ENCODE measurements at places on chromosomes 5 and 9. TPM values are rescaled to one million over a fixed set of nuclear protein-coding genes. Genes with fewer than 3 reads are reported as not detected.

GRCh38 chr9:16726029-16726428 is 144.4 kb downstream of the BNC2 start:
- H3K27ac ChIP-seq = peak overlapping the region; percentile 94
- peak; percentile 61 for DNase-seq
- H3K36me3 ChIP-seq = no peaks in the 10 kb centered on the region
- peaks cover 9% of the 10 kb centered on the region for H3K4me1 ChIP-seq

NTMT1 gene
- total RNA-seq = 33.1 TPM

GRCh38 chr9:119652931-119653330 is 283.7 kb upstream of the BRINP1 start:
- no peaks in the 10 kb centered on the region for H3K36me3 ChIP-seq
- no peaks in the 10 kb centered on the region for H3K27me3 ChIP-seq
- no peak for DNase-seq
- no peak overlapping the region for H3K27ac ChIP-seq
- no peak overlapping the region for H3K4me3 ChIP-seq

- no peaks in the 10 kb centered on the region for H3K36me3 ChIP-seq
- no peak for DNase-seq
- H3K4me1 ChIP-seq = no peaks in the 10 kb centered on the region
Measured at GRCh38 chr5:51395666-51396356, 12.6 kb downstream of the ISL1 start.

GCNT4 gene
- total RNA-seq = 1.8 TPM

CNTNAP3 gene
- under 0.01 TPM for total RNA-seq

GRCh38 chr5:73007051-73007450 is 51.2 kb downstream of the FCHO2 start:
- no peak overlapping the region for H3K4me3 ChIP-seq
- H3K4me1 ChIP-seq = no peaks in the 10 kb centered on the region
- no peaks in the 10 kb centered on the region for H3K36me3 ChIP-seq

GRCh38 chr9:99353408-99353807 is 131.3 kb downstream of the SEC61B start:
- H3K27me3 ChIP-seq = no peaks in the 10 kb centered on the region
- H3K36me3 ChIP-seq = no peaks in the 10 kb centered on the region
- no peak overlapping the region for H3K4me3 ChIP-seq
- peak; percentile 99 for DNase-seq
- H3K27ac ChIP-seq = peak overlapping the region; percentile 60

SHLD3 gene
- total RNA-seq = 4.4 TPM

DNA sequence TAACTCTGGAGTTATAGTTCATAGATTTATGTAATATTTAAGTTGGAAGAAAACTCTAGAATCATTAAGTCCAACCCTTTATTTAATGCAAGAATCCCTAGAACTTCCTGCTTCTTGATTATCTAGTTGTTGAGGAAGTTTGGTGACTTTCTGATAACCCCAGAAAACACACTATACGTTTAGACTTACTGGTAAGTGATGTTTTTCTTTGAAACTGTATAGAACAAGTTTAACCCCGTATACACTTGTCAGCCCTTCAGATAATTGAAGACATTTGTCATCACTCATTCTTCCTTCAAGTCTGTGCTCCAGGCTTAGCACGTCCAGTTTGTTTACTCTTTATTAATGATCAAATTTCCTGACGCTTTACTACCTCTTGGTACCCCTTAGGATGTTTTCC is 9.0 kb downstream of the NDUFS4 start:
- no peaks in the 10 kb centered on the region for H3K36me3 ChIP-seq
- no peak for DNase-seq
- no peak overlapping the region for H3K27ac ChIP-seq
- H3K27me3 ChIP-seq = no peaks in the 10 kb centered on the region
- no peaks in the 10 kb centered on the region for H3K4me1 ChIP-seq
- H3K4me3 ChIP-seq = no peak overlapping the region

COL5A1 gene
- 63.7 TPM for total RNA-seq

HK3 gene
- total RNA-seq = under 0.01 TPM

DNA sequence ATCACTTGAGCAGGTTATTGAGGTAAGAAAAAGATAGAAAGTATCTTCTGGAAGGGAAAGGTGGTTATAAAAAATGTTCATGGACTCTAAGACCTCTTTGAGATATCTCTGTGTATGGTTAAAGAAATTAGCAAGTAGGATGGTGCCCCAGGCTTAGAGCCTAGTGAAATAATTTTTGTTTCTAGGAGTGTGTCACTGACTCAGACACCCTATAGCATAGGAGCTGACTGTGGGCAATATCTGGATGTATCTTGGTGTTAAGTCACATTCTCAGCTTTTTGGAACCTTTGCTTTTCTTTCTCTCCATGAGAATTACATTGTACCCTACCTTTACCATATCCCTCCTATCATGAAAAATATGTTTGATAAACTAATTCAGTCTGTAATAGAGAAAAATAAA is 12.0 kb downstream of the MACIR start:
- no peak overlapping the region for H3K27ac ChIP-seq
- no peaks in the 10 kb centered on the region for H3K27me3 ChIP-seq
- DNase-seq = no peak
- peaks cover 2% of the 10 kb centered on the region for H3K4me1 ChIP-seq
- no peaks in the 10 kb centered on the region for H3K36me3 ChIP-seq
- H3K4me3 ChIP-seq = no peak overlapping the region

DNA sequence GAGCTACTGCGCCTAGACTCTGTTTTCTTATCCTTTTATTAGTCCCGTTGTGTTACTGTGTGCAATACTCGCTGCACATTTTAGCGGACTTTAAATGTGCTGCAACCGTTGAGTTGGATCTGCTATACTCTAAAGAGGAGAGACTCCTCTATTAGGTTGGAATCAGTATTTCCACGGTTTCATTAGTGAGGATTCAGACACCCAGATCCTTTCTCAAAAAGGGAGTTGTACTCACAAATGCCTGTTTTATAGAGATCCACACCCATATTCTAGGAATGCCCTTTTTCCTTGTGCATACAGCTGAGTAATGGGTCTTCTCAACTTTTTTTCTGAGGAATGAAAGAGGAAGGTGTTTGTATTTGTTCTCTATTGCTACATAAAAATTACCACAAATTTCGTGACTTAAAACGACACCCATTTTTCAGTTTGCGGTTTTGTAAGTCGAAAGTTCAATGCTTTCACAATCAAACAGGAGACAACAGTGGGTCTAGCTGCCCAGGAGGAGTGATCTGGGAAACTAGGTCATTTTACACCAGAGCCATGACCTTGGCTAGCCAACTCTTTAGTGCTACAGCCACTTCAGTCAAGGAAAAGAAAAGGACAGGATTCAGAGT is 52.8 kb upstream of the SLC44A1 start:
- H3K4me3 ChIP-seq = no peak overlapping the region
- peak; percentile 67 for DNase-seq
- H3K27ac ChIP-seq = no peak overlapping the region
- H3K36me3 ChIP-seq = no peaks in the 10 kb centered on the region
- peaks cover 2% of the 10 kb centered on the region for H3K4me1 ChIP-seq
- H3K27me3 ChIP-seq = no peaks in the 10 kb centered on the region

RFESD gene
- total RNA-seq = 3.1 TPM

GRCh38 chr9:8679371-8679822 is 879.8 kb upstream of the DMAC1 start:
- H3K27ac ChIP-seq = no peak overlapping the region
- DNase-seq = peak; percentile 26

SELENOP gene
- 809 TPM for total RNA-seq

GRCh38 chr5:61207884-61208283 is 45.6 kb upstream of the SMIM15 start:
- no peak overlapping the region for H3K4me3 ChIP-seq
- no peak overlapping the region for H3K27ac ChIP-seq
- H3K36me3 ChIP-seq = no peaks in the 10 kb centered on the region
- H3K4me1 ChIP-seq = no peaks in the 10 kb centered on the region

TMC1 gene
- total RNA-seq = not detected

DNA sequence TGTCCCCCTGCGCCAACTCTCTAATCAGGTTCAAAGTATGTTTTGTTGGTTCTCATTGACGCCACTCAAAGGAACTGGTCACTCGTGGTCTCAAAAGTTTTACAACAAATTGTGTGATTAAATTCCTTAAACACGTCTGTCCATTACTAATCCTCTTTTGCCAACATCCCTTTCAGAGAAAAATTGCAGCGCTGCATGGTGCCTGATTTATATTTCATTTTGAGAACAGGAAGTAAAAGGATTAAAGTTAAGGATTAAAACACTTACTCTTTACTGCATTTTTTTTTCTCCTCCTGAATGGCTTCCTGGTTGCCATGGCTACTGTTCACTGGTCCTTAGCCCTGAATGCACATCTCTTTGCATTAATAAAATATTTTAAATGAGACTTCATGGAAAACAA is 383.5 kb downstream of the GLIS3 start:
- H3K4me1 ChIP-seq = no peaks in the 10 kb centered on the region
- no peak overlapping the region for H3K4me3 ChIP-seq
- DNase-seq = no peak

LOX gene
- 33.4 TPM for total RNA-seq

- no peak overlapping the region for H3K4me3 ChIP-seq
- no peak for DNase-seq
- H3K36me3 ChIP-seq = no peaks in the 10 kb centered on the region
- H3K27ac ChIP-seq = no peak overlapping the region
- H3K4me1 ChIP-seq = no peaks in the 10 kb centered on the region
Measured at GRCh38 chr9:98442541-98442940, 187.1 kb upstream of the TBC1D2 start.

- H3K4me1 ChIP-seq = no peaks in the 10 kb centered on the region
- no peaks in the 10 kb centered on the region for H3K36me3 ChIP-seq
- no peak overlapping the region for H3K4me3 ChIP-seq
Measured at GRCh38 chr5:72645064-72645846, 138.0 kb upstream of the ZNF366 start.

GRCh38 chr9:109627042-109627441 is 128.9 kb upstream of the PTPN3 start:
- no peaks in the 10 kb centered on the region for H3K36me3 ChIP-seq
- no peak for DNase-seq
- peaks cover 11% of the 10 kb centered on the region for H3K27me3 ChIP-seq
- H3K27ac ChIP-seq = no peak overlapping the region
- H3K4me1 ChIP-seq = no peaks in the 10 kb centered on the region

DNA sequence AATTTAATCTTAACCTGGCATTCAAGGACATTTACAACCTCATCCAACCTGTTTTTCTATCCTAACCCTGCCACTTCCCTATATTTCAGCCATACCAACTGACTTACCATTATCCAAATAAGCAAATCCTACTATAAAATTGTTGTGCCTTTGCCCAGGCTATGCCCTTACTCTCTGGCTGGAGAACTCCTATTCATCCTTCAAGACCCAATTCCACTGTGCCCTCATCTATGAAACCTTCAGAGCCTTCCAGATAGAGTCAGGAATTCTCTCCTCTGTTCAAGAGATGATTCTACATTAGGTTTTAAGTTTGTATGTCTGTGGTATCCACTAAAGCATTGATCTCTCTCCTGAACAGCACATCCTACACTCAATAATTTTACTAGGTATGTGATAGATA is 46.3 kb upstream of the MSX2 start:
- no peaks in the 10 kb centered on the region for H3K4me1 ChIP-seq
- no peak overlapping the region for H3K4me3 ChIP-seq
- no peaks in the 10 kb centered on the region for H3K36me3 ChIP-seq
- no peak overlapping the region for H3K27ac ChIP-seq

DNA sequence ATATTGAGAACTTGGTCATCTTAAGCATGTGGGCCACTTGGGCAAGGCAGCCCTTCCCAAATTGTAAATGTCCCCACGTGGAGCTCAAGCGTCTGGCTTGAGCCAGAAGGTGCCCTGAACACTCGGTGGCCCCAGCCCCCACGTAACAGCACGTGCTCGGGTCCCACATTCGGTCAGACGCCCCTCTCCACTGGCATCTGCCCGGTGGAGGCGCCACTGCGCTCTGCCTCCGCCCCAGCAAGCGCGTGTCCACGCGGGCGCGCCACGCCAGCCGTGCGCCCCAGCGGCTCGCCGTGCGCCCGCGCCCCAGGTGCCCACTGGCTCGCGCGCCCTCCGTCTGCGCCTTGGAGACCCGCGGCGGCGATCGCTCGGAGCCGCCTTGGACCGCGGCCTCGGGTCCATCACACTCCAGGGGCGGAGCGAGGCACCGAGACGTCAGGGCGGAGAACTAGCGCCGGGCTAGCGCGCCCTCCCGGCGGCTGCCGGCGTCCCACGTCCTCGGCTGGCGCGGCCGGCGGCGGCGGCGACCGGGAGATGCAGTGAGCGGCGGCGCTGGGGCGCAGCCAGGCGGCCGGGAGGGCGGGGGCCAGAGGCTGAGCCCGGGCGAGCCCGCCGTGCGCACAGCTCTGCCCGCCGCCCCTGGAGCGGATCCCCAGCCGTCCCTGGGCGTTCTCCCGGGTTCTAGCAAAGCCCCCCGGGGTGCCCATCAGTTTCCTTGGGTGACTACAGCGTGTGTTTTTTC is at the start of gene PALM2AKAP2:
Gene PALM2AKAP2, plus strand, starts transcription at position 488 of the 742 bp plus-strand sequence. CDS start 291 bp downstream, outside the sequence.
- H3K27me3 ChIP-seq = no peaks in the 10 kb centered on the region
- H3K27ac ChIP-seq = peak within 1 kb of the TSS; percentile 79

PCDHB16 gene
- total RNA-seq = 0.51 TPM

AGXT2 gene
- total RNA-seq = not detected

GRCh38 chr9:126985870-126986498 is 71.4 kb downstream of the RALGPS1 start:
- H3K27me3 ChIP-seq = peaks cover 2% of the 10 kb centered on the region
- H3K27ac ChIP-seq = no peak overlapping the region
- H3K4me1 ChIP-seq = peaks cover 8% of the 10 kb centered on the region
- H3K36me3 ChIP-seq = no peaks in the 10 kb centered on the region
- peak; percentile 67 for DNase-seq

- DNase-seq = no peak
- no peaks in the 10 kb centered on the region for H3K27me3 ChIP-seq
Measured at GRCh38 chr5:166018716-166019115, 2272.7 kb upstream of the WWC1 start.

GRCh38 chr5:53397845-53398244 is 82.6 kb upstream of the FST start:
- no peaks in the 10 kb centered on the region for H3K27me3 ChIP-seq
- H3K27ac ChIP-seq = peak overlapping the region; percentile 74
- peaks cover 18% of the 10 kb centered on the region for H3K4me1 ChIP-seq
- no peak overlapping the region for H3K4me3 ChIP-seq

GRCh38 chr5:149855366-149855765 is 89.2 kb downstream of the PDE6A start:
- no peak overlapping the region for H3K4me3 ChIP-seq
- no peaks in the 10 kb centered on the region for H3K36me3 ChIP-seq
- no peaks in the 10 kb centered on the region for H3K4me1 ChIP-seq
- DNase-seq = peak; percentile 47
- H3K27me3 ChIP-seq = no peaks in the 10 kb centered on the region
- no peak overlapping the region for H3K27ac ChIP-seq

DNA sequence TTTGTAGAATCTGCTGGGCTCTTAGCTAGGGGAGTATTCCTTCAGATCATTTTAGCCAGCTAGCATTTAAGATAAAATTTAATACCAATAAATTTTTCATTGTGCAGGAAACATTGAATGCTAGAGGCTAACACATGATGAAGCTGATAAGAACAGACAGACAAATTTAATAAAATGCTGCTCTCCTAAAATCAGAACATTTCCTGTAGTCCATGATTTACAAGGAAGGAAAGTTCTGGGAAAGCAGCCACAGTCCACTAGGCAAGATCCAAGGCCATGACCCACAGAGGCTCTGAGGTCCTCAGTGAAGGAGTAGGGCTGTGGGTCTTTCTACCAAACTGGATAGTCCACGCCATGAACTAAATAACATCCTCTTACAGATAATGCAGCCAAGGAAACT is 253.0 kb downstream of the ICE1 start:
- H3K36me3 ChIP-seq = no peaks in the 10 kb centered on the region
- H3K27me3 ChIP-seq = no peaks in the 10 kb centered on the region
- no peak overlapping the region for H3K27ac ChIP-seq
- no peak overlapping the region for H3K4me3 ChIP-seq
- no peaks in the 10 kb centered on the region for H3K4me1 ChIP-seq
- no peak for DNase-seq

TMEM174 gene
- not detected for total RNA-seq

- no peaks in the 10 kb centered on the region for H3K27me3 ChIP-seq
- H3K27ac ChIP-seq = no peak overlapping the region
- DNase-seq = peak; percentile 63
Measured at GRCh38 chr9:6805532-6805931, 47.8 kb downstream of the KDM4C start.

Measured in fibroblast of lung (primary cell).